ENCODE measurements at places on chromosomes 13 and 19. TPM values are rescaled to one million over a fixed set of nuclear protein-coding genes. Genes with fewer than 3 reads are reported as not detected.

The APLP1 gene
- 6.4 TPM for polyA plus RNA-seq

The CPT1C gene
- 12.1 TPM for polyA plus RNA-seq

The WASF3 gene
- polyA plus RNA-seq: 3.8 TPM

The COX6B2 gene
- polyA plus RNA-seq: 0.03 TPM

The RRAS gene
- polyA plus RNA-seq: 31.9 TPM

The DUS3L gene
- polyA plus RNA-seq: 44.0 TPM

The METTL21C gene
- not detected for polyA plus RNA-seq

The TNNI3 gene
- polyA plus RNA-seq: 0.21 TPM

The PRMT1 gene
- polyA plus RNA-seq: 118 TPM

The PTPRH gene
- 3.4 TPM for polyA plus RNA-seq

The TMEM143 gene
- polyA plus RNA-seq: 3.8 TPM
